ENCODE measurements at places on chromosomes 5 and 9.

DNA sequence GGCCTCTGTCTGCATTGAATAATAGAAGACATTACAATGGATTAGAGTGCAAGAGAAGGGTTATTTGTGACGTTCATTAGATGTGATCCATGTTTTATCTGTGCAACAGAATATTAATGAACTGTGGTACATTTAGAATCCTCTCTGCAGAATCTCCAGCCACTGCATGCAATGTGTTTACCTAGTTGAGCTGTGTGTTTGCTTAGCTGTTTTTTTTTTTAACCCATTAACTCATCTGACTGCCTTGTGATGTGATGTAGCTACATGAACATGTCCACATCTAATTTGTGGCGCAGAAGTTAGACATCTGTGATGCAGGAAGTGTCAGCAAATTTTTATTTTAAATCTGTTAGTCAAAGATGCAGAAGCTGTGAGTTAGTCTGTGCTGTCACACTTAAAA, 236.9 kb downstream of the CD180 start:
- no peak for DNase-seq

- DNase-seq, result no peak
These were observed 672 bp upstream of the KCNT1 start for GRCh38 chr9:135701067-135701958.

GRCh38 chr9:79164406-79164805, 407.4 kb upstream of the TLE4 start:
- no peak for DNase-seq

DNA sequence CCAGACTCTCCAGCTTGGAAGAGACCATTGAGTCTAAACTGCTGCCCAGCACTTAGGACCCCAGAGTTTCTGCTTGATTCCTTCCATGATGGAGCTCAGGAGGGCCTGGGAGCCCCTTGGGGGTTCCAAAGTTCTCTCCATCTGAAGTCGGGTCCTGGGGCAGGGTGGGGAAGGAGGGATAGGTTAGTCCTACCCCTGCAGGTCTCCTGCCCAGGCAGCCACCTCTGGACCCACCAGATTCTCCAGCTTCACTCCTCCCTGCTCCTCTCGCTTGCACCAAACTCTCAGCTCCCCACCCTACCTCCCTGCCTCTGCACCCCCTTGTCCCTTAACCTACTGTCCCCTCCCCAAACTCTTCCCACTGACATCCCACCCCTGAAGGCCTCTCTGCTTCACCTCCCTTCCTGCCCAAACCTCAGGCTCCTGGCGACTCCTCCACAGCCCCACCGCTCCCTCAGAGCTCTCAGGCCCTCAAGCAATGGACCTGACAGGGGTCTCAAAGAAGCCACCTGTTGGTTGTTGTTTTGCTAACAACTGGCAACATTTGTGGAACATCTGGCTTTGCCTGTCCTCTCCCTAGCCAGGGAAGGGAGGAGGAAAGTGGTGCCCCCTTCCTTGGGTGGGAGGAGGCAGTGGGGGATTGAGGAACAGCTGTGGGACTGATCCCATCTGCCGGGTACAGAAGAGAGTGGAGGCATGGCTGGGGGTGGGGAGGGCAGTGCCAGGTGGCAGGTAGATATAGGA, 137.5 kb downstream of the RGS3 start:
- DNase-seq, result no peak

- peak; percentile 45 for DNase-seq
These were observed 399.9 kb upstream of the ADAMTSL1 start for GRCh38 chr9:18074041-18074440.

- no peak for DNase-seq
These were observed 285.4 kb downstream of the TLE4 start for GRCh38 chr9:79857188-79857587.

DNA sequence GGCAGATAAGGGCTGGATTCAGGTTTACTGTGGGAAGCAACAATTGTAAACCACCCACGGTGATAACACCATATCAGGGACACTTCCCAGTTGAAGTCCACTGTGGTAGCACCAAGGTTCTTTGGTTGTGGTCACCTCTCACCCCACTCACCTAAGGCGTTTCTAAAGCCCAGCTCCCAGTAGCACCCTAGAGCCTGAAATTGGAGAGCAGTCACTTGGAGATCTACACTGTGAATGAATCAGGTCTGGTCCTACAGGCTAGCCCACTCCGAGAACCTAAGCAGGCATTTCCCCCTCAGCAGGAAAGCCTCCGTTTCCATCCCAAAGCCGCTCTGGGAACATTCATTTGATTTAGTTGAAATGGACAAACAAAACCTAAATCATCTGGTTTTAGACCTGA, 191.3 kb downstream of the TTC39B start:
- no peak for DNase-seq

- no peak for DNase-seq
These were observed 214.3 kb downstream of the AGTPBP1 start for GRCh38 chr9:85527331-85528020.

DNA sequence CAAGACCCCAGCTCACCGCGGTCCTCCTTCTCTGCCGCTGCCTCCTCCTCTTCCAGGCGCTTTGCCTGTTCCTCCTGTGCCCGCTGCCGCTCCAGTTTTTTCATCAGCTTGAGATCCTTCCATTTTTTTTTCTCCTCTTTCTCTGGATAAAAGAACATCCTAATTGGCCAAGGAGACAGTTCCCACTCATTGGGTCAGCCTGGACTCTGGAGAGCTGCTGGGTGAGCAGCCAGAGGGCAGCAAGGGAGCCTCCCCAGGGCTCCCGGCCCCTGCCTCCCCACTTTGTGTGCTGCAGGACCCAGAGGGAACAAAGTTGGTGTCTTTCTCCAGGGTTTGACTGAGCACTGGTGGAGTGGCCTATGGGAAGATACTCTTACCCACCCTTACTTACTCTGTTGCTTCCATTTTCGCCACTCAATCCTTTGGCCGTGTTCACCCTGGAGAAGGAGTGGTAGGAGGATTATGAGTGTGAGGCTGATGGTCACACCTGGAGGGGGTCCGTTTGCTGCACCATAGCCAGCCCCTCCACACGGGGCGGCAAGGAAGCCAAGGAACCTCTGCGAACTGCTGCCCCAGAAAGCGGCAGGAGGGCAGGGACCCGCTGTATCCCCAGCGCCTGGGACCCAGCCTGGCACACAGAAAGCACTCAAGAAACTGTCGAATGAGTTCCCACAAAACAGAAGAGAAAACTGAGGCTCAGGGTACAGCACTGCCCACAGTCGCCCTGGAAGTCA, 708 bp downstream of the SPOUT1 start:
- DNase-seq, result no peak

- no peak for DNase-seq
These were observed 130.9 kb downstream of the NMUR2 start for GRCh38 chr5:152274224-152274623.

DNA sequence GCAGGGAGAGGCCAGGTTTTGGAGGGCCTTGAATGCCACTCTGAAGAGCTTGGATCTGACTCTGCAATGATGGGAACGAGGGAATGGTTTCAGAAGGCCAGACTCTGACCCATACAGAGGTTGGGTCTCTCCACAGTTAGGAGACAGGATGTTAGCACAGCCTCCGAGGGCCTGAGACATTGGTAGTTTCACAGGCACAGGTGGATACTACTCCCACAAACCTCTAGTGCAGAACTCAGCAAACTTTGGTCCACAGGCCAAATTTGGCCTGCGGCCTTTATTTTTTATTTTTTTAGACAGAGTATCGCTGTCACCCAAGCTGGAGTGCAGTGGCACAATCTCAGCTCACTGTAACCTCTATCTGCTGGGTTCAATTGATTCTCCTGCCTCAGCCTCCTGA, 2.9 kb downstream of the GNPDA1 start:
- no peak for DNase-seq

DNA sequence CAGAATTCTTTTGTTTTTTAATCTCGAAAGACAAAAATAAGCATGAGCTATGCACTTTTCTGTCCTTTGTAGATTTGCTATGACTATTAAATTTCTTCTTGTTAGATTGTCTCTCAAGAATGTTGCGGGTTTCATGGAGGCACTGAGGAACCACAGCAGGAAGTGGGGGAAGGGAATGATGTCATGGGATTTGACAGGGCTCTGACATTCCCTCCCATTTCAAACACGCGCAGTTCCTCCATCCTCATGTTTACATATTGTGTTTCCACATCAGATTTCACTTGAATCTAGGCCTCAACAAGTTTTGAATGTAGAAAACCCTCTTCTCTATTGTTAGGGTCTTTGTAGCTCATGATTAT, 154.8 kb downstream of the PALM2AKAP2 start:
- no peak for DNase-seq

DNA sequence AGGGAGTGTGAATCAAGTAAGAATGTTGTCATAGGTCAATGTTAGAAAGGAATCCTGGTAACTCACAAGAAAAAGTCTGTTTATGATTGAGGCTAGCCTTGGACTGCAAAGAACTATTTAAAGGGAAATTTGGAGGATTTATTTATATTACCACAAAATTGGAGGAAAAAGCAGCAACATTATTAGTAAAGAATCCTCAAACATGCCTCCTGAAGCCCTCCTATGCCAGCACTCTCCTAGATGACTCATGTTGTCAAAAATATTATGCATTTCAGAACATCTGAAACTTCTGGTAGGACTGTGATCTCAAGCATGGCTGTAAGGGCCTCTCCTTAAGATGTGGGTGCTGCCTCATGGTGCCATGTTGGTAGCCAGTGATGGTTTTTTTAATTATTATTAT, 628.5 kb downstream of the CHSY3 start:
- DNase-seq, result no peak

DNA sequence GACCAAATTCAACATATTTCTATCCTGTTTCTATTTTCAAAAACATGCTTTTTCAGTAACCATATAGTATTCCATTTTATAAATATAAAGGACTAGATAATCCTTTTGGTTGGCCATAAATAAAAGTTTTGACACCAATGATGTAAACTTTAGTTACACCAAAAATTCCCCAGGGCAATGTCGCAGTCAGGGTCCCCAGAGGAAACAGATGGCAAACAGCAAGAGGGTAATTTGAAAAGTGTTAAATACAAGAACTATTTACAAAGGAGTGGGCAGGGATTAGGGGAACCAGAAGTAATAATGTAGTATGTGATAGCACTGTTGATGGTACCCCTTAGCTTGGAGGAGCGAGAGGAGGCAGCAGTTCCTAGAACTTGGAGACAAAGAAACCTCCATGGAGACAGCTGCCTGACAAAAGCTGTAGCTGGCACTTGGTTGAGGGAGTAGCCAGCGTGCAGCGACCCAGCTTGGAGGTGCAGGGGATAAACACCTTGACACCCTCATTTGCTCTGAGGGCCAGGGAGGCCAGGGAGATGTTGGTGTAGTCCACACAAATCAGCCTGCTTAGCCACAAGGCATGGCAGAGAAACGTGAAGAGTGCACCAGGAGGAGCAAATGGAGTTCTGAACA, 18.3 kb upstream of the MSANTD3 start:
- DNase-seq, result no peak

- no peak for DNase-seq
These were observed 34.7 kb upstream of the MIER3 start for GRCh38 chr5:56986626-56986947.

GRCh38 chr5:175214152-175214551, 229.8 kb downstream of the DRD1 start:
- peak; percentile 83 for DNase-seq

GRCh38 chr5:79418276-79418675, 95.7 kb downstream of the HOMER1 start:
- DNase-seq, result no peak

DNA sequence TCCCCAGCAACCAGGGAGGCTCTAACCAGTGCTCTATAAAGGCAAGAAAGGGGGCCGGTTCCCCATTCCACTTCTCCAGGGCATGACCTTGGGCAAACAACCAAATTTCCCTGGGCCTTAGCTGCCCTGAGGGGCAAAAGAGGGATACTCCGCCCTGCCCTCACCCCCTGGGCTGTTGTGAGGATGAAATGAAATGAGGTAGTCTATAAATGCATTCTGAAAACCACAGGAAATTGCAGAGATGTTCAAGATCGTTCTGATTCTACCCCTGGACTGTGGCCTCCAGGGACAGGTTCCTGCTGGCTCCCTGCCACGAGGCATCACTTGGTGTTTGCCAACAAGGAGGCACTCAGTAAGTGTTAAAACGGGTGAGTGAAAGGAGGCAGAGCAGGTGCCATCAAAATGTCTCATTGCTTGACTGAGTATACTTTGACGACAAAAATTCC, 5.7 kb downstream of the RAPGEF1 start:
- no peak for DNase-seq

DNA sequence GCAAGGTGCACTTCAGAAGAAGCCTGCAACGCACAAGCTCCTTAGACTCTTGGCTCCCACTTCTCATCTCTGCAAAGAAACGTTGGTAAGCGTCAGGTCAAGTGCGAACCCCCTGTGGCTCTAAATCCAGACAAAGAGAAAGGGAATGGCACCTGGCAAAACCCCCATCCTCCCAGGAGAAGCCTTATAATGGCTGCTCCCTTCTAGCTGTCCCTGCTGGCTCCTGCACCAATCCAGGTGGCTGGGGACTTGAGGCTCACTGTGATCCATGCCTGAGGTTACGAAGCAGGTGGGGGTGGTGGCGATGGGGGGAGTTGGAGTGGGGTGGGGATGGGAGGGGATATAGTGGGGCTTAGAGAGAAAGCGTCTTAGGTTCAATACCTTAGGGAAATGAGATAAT, 272.8 kb downstream of the DENND1A start:
- no peak for DNase-seq

DNA sequence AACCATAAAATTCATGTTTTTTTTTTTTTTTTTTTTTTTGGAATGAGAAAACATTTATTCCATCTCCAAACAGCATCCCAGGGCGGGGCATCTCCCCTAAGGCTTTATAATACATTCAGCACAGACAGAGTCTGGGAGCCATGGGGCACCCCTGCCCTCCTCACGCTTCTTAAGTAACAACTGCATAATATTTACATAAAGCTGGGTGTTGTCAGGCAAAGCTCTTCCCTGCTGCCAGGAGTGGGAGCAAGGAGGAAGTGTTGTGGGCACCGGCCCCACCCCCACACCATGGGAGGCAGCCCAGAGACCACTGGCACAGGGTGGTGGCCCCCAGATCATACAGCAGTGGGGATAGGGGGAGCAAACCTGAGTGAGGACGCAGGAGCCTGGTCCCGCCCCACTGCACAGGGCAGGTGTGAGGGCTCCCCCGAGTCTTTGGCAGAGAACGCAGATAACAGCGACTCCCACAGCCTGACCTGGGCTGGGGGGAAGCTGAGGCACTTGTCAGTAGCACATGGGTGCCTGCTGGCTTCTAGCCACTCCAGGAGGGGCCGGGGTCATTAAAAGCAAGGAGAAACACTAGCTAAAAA, 86.1 kb upstream of the CEP78 start:
- DNase-seq, result no peak

- DNase-seq, result peak; percentile 98
These were observed at the start of gene OSMR for GRCh38 chr5:38845526-38846378. Gene OSMR, plus strand, starts transcription at chr5:38846012. Its CDS starts 23,033 bp downstream, at chr5:38869045.

- DNase-seq, result peak; percentile 86
These were observed at the start of gene MAN2A1 for GRCh38 chr5:109689740-109690241. Gene MAN2A1, plus strand, starts transcription at chr5:109689927. Its CDS starts 491 bp downstream, at chr5:109690418.

GRCh38 chr5:91146230-91146629, 236.9 kb downstream of the ARRDC3 start:
- no peak for DNase-seq

- no peak for DNase-seq
These were observed 270.7 kb upstream of the WWC1 start for GRCh38 chr5:168020542-168021294.

DNA sequence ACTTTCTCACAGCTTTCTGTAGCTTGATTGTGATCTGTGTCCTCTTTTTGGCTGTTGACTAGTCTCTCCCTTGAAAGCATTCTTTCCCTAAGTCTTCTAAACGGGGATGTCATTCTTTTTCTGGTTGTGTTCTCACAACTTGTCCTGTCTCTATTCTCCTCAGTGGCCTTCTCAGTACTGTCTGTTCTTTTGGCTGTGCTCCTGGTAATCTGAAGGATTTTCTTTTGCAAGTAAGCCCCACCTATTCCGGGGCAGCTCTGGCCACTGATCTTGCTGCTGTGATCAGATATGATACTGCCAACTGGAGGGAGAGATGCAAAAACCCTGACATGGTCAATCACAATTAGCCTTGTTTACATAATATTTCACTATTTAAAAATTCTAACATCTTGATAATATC, 172.2 kb downstream of the CDC42SE2 start:
- DNase-seq, result no peak
